Pons (tissue), 1 donor: ENCODE measurements at places on chromosomes 4 and X.

- DNase-seq, result peak; percentile 14
Observed at GRCh38 chr4:161189286-161190134, 974.3 kb downstream of the FSTL5 start.

GRCh38 chrX:21132686-21133393 lies 241.4 kb upstream of the CNKSR2 start:
- no peak for DNase-seq

DNA sequence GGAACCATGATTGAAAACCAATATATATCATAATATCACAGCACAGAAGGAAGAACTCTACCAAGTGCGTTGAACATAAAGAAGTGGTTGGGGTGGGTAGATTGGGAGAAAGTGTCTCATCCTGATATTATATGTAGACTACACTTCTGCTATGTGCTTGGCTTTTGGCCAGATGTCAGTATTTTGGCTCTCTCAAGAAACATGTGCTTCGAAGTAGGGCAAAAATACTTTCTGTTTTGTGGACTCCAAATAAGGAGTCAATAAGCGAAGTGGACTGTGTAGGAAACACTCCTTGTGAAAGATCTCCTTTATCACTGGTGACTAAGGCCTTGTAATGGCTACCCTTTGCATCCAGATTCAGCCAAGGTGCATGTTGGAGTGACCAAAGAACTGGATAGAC lies 7.8 kb upstream of the HPSE start:
- DNase-seq, result no peak

DNA sequence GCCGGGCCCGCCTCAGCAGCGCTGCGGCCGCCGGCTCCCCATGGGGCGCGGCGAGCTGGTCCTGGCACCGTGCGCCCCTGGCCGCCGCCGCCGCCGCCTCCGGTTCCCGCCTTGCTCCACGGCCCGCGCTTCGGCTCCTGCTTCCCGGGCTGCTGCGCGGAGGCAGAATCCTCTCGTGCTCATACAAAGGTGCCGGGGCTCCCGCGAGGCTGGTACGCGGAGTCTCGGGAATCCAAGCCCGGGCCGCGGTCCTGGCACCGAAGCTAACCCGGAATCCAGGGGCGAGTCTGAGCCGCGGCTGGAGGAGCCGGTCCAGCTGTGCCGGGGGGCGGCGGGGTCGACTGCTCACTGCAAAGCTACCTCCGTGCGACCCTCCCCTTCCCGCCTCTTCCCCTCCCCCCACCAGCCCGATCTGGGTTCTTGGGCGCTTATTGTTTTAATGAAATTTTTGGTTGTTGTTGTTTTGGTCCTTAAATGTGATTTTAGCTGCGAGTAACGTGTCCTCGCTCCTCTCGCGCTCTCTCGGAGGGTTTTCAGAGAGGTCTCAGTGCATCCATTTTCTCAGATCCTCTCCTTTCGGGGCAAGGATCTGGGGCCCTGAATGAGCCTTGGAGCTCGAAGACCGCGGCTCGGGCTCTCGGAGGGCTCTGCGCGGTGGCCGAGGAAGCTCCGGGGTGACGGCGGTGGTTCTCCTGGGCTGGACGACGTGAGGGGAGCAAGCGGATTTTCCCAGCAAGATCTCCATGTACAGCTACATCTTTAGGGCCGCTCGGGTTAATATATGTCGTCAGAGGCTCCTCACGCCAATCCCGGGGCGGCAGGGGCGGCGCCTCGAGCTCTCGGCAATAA lies at the start of gene HAND2:
TSS of gene HAND2 (minus strand) at position 753 of the 849 bp plus-strand sequence. CDS start 940 bp downstream, outside the sequence.
- DNase-seq, result no peak

DNA sequence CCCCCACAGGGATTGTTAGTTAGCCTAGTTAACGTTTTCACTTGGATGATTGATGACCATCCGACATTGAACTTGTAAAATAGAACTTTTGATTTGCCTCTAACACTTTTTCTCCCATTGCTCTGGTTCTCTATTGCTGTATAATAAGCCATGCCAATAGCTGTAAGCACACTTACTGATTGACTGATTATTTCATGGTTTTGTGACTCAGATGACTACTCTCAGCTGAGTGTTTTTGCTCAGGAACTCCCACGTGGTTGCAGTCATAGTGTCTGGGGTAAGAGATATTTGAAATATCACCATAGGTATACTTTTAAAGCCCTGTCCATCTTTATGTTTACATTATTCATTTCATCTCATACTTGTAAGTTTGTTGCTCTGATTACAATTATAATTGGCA lies 1285.5 kb downstream of the STIM2 start:
- DNase-seq, result no peak

DNA sequence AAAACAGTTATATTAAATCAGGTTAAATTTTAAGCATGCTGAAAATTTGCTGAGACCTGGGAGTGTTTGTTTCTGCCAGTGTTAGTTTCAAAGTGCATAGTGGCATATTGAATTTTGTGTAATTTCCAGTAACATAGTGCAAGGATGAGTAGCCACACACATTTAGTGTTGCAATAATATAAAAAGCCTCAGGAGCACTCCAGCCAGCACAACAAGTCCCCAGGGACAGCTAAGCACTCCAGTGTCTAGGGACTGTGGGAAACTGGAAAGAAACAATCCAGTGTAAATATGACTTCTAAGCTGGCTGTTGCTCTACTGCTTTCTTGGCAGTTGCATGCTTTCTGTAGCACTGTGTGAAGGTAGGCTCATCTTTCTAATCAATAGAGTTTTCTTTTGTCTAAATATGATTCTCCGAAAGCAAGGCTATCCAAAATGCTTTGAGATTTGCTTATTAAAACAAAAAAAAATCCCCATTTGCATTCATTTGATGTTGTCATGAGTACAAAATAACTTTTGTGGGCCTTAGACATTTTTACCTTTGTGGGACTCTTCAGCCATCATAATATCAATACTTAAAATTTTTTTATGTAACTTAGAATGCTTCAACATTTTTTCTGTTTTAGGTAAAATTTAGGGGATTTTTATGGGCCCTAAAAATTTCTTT lies 24.2 kb upstream of the CXCL2 start:
- no peak for DNase-seq

DNA sequence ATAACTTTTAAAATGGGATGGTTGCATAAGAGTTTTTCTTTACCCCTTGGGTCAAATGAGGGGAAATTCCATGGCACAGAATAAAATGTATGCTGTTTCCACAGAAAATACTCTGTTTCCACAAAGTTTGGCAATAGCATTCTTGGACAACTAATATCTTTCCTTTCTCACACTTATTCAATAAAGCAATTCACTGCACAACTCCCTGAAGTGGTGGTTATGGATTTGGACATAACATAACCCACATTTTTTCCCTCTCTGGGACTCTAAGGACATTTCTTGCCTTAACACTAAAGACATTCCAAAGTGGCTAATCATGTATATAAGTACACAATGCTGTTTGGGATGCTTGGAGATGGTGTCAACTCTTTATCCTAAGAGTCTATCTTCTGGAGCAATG lies 51.7 kb upstream of the GPM6B start:
- no peak for DNase-seq

DNA sequence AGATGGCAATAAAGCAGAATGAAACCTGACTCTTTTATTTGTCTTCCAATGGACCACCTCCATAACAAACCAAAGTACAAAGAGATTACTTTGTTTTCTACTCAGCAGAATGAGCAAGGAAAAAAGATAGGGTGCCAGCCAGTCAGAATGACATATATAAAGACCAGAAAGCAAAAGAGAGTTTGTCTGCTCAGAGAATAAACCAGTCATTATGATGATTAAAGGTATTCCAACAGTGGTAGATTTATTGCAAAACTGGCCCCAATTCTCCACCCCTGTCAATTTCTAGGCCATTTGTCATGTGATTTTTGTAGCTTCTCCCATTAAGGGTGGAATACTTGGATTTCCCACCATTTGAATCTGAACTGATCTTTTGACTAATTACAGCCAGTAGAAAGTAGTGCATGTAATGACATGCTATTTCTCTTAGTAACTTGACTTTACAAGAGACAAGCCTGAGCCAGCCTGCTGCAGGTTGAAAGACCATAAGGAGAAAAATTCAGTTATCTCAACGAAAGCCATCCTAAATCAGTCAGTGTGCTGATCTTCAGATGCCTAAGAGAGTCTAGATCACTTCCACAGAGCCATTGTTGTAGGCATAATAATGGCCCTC lies 203.1 kb downstream of the EPHA5 start:
- no peak for DNase-seq

DNA sequence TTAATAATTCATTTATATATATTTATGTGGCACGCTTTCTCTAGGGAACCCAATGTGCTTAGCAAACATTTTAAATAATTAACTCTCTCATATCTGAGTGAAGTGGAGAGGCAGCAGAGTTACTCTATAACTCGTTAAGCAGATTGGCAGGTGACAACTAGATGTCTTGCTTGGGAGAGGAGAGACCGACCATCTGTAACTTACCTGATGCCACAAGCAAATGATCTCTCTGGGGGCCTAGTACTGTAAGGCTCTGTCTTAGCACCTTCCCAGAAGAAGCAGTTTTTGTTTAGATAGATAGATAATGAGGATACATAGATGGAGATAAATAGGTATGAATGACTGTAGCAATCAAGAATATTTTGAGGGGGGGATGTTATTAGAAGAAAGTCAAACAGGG lies 11.9 kb upstream of the SEL1L3 start:
- no peak for DNase-seq

DNA sequence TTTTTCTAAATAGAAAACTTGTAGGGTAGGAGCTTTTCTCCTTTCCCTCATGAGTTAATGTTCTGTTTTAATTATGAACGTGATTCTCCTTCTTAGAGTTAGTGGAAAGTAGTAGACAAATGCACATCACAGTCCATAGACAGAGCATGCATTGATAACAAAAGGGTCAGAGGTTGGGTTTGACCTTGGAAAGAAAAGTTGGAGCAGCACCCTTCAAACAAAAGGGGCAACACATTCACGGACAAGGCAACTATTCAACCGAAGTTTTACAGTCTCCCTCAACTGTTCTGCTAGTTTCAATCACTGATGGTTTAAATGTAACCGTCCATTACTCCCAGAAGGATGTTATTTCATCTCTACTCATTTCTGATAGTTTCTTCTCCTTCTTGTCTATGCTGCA lies 103.4 kb upstream of the MAOA start:
- DNase-seq, result no peak

- no peak for DNase-seq
Observed at GRCh38 chrX:54087661-54088060, 43.4 kb upstream of the PHF8 start.

- peak; percentile 65 for DNase-seq
Observed at GRCh38 chrX:106481341-106481740, 130.4 kb upstream of the RADX start.

GRCh38 chrX:20130357-20130756 lies 11.3 kb downstream of the EIF1AX start:
- no peak for DNase-seq

- DNase-seq, result no peak
Observed at GRCh38 chr4:152115794-152116193, 355.0 kb upstream of the GATB start.

GRCh38 chr4:173145131-173145530 lies 23.5 kb upstream of the GALNT7 start:
- DNase-seq, result no peak

DNA sequence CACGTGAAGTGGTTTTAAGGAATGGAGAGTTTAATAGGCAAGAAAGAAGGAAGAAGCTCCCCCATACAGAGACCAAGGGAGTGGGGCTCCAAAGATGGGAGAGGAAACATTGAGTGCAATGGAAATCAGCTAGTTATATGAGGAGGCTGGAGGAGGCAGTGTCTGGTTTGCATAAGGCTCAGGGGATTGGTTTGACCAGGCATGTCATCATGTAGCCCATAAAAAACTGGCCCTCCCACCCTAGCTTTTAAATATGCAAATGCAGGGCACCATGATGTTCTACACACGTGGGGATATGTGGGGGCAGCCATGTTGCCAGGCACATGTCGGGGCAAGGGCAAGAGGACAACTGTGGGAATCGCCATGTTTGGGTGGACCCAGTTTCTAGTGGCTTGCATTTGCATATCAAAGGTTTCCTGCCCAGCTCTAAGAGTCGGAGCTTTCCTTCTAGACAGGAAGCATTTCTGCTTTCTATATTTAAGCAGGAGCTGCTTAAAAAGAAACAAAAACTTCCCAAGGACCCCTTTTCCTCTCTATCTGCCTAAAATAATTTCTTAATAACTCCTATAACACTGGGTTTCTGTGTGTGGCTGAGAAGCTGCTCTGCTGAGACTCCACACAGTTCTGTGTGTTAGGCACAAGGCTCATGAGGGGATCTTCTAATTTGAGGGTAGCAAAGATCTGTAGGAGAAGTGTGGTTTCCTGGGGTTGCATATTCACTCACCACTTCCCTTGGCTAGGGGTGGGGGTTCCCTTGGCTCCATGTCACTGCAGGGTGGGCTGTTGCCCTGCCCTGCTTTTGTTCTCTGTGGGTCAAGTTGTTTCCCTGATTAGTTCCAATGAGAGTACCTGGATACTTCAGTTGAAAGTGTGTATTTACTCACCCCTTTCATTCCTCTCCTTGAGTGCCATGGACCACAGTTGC lies 113.5 kb downstream of the VSIG4 start:
- no peak for DNase-seq

DNA sequence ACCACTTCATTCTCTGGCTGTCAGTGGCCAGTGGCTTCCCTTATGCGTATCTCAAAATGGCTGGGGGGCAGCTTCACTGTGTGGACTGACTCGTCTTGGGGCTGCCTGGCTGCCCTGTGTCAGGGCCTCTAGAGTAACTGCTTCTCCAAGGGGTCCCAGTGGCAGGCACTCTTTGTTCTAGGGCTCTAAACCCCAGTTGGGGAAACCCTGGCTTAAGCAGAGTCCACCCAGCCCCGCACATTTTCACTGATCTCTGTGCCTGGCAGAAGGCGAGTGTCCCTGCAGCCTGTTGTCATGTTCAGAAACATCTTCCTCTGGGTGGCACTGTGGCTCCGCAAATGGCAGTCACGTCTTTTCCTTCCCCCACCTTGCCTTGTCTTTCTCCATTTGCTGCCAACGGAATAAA lies 59.7 kb downstream of the NBDY start:
- no peak for DNase-seq

DNA sequence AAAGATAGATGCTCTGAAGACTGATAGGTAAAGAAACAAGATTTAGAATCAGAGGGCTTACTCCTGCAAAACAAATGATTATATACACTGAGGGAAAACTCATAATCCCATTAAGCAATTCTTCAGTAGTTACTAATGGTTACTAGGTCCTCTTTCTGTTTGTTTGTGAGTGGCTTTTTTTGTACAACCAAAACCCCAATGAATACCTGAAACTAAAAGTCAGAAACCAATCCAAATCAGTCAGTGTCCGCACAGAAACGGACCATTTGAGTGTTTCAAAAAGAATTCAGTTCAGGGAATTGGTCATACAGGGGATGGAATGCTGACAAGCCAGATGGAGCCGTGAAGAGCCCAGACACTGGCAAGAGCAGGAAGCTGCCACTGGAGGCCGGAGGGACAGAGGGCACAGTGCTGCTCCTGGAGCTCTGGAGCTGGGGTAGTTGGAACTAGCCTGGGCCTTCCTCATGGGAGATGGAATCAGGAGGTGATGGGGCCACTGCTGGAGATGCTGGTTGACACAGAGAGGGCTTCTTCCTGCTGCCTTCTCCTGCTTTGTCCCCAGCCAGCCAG lies 31.9 kb downstream of the SETD7 start:
- peak; percentile 43 for DNase-seq

GRCh38 chrX:150234126-150234525 lies 129.0 kb upstream of the MAMLD1 start:
- no peak for DNase-seq

- no peak for DNase-seq
Observed at GRCh38 chr4:98779088-98779487, 120.7 kb upstream of the TSPAN5 start.

GRCh38 chrX:136250191-136251040 lies 784 bp downstream of the MAP7D3 start:
- DNase-seq, result no peak
